ENCODE measurements at places on chromosomes 12 and 14. TPM values are rescaled to one million over a fixed set of nuclear protein-coding genes. Genes with fewer than 3 reads are reported as not detected.

TM7SF3 gene
- polyA plus RNA-seq, result 54.7 TPM

ANKRD33 gene
- polyA plus RNA-seq, result not detected

- no peak for DNase-seq
Measured at GRCh38 chr14:76834241-76834661, 8.0 kb downstream of the LRRC74A start.

- DNase-seq, result no peak
Measured at GRCh38 chr14:43165651-43166050, 1341.4 kb downstream of the FSCB start.

AP5M1 gene
- 30.6 TPM for polyA plus RNA-seq

DNA sequence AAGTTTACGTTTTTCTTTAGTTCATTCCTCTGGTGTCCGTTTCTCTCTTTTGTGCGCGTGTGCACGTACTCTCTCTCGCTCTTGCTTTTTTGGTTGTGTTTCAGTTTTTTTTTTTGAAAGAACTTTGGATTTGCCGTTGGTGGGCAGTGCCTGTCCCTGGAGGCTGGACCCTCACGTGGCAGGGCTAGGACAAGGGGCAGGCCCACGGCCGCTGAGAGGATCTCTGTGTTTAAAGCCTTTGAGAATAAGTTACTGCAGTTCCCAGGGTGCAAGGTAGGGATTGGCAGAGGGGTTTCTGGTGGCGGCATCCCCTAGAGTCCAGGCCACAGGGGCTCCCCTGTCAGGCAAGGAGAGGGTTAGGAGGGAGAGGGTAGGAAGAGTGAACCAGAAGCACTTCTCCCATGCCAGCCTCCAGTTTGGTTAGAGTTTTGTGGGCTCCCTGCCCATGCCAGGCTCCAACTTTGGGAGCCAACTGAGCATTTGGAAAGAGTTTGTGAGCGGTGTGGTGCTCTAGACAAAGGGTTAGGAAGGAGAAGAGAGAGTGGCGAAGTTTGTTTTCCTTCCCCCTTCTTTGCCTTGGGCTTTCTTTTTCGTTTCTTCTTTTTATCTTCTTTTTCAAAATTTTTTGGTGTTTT lies 30.5 kb downstream of the ZFHX2 start:
- no peak for DNase-seq

LRRIQ1 gene
- polyA plus RNA-seq, result not detected

CNTN1 gene
- not detected for polyA plus RNA-seq

GRCh38 chr12:108738170-108738569 lies 6.9 kb upstream of the CORO1C start:
- no peak for DNase-seq

SLC25A47 gene
- not detected for polyA plus RNA-seq

- no peak for DNase-seq
Measured at GRCh38 chr12:4392223-4392742, 12.8 kb upstream of the FGF23 start.

DNA sequence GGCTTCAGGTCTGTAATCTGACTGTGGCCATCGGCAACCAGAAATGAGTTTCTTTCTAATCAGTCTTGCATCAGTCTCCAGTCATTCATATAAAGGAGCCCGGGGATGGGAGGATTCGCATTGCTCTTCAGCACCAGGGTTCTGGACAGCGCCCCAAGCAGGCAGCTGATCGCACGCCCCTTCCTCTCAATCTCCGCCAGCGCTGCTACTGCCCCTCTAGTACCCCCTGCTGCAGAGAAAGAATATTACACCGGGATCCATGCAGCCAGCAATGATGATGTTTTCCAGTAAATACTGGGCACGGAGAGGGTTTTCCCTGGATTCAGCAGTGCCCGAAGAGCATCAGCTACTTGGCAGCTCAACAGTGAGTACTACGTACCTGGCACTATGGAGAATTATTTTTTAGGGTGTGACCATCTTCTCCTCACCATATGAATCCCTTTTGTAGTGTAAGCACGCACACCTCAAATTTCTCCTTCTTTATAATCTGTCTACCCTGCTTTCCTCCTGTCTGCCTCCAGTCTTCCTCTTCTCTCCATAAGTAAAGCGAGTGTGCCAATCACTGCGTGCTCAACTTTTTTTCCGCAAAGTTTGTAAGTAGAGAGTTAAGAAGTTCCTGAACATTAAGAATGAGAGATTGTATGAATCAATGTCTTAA lies at the start of gene TPH2:
Gene TPH2 (plus strand): TSS at position 118 of the 658 bp plus-strand sequence. CDS start 142 bp downstream, at position 260.
- DNase-seq, result peak; percentile 24

- DNase-seq, result no peak
Measured at GRCh38 chr14:34165847-34166350, 215.0 kb upstream of the EGLN3 start.

DNA sequence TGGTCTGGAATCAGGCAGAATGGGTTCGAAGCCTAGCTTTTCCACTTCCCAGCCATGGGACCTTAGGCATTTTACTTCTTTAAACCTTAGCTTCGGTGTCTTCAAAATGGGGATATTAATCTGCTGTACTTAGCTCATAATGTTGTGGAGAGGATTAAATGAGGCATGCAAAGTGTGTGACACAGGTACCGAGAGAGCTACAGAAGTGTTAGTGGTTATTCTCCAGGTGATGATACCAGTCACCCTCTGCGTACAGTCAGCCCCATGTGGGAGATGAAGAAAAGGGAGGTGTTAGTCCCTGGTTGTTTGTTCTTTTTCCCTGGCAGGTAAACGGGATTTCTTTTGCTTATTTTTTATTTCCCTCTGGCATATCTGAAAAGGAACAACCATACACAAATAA lies 212.1 kb downstream of the PHLDA1 start:
- no peak for DNase-seq

DNA sequence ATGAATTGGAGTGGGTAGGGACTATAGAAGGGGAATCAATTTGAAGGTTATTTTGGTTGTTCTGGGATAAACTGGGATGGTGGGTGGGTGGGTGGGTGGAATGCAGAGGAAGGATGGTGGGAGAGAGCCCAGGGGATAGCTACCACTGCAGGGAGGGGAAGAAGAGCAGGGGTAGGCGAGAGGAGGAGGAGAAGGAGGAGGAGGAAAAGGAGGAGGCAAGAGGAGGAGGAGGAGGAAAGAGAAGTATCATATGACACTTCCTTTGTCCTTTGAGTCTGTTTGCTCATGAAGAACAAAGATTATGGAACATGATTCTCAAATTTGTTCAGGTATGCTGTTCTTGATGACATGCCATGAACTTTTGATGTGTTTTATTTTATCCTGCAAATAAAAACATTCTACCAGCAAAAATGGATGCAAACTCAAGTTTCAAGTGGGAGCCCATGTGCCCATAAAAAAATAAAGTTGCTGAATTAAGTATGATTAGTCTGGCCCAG lies 4.1 kb upstream of the BEST3 start:
- no peak for DNase-seq

GRCh38 chr14:98404811-98405210 lies 867.2 kb downstream of the BCL11B start:
- no peak for DNase-seq

SERPINA12 gene
- polyA plus RNA-seq, result not detected

ANKS1B gene
- polyA plus RNA-seq, result not detected

FGF6 gene
- not detected for polyA plus RNA-seq

DNA sequence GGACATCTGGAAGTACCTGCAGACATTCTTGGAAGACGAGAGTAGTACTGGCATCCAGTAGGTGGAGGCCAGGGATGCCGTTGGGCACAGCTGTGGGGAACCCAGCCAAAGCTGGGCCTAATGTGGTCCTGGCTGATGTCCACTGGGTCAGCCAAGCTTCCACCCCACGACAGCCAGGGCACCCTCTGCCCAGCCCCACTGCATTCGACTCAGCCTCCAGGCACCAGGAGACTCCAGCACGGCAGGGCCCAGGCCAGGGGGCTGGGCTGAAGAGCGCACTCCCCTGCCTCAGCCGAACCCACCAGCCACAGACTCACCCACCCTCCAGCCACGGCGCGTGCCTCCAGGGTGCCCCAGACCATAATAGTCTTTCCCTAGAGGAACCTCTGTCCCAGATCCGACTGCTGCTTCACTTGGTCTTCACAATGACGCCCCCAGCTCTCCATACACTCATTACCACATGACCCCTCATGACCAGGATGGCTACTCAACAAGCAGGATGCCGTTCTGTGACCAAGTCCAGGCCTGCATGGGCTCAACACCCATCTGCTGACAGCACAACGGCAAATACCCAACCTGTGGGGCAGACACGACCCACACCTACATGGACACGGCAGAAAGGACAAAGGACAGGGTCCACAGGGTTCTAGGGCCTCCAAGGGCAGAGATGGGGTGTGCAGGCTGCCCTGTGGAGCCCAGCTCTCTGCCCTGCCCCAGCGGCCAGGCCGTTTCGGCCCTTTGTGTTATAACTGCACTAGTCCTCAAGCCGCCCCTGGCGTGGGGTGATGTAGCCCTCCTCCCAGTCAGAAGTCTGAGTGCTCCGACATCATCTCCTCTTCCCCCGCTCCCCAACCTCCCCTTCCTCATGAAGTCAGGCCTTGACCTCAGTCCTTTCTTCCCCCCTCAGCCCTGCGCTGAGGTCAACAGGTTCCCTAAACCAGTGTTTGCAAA lies 22.8 kb downstream of the ITPK1 start:
- DNase-seq, result no peak

GRCh38 chr12:107386569-107386968 lies 293.2 kb upstream of the CRY1 start:
- DNase-seq, result no peak

- no peak for DNase-seq
Measured at GRCh38 chr14:63800083-63800482, 52.7 kb upstream of the SYNE2 start.

GRCh38 chr12:2250797-2251196 lies 198.0 kb downstream of the CACNA1C start:
- DNase-seq, result no peak

KRT3 gene
- polyA plus RNA-seq, result not detected

GRCh38 chr12:88361493-88361892 lies 218.8 kb downstream of the KITLG start:
- no peak for DNase-seq

GRCh38 chr12:60266381-60266852 lies 670.6 kb downstream of the SLC16A7 start:
- DNase-seq, result no peak

B4GALNT3 gene
- not detected for polyA plus RNA-seq

DNA sequence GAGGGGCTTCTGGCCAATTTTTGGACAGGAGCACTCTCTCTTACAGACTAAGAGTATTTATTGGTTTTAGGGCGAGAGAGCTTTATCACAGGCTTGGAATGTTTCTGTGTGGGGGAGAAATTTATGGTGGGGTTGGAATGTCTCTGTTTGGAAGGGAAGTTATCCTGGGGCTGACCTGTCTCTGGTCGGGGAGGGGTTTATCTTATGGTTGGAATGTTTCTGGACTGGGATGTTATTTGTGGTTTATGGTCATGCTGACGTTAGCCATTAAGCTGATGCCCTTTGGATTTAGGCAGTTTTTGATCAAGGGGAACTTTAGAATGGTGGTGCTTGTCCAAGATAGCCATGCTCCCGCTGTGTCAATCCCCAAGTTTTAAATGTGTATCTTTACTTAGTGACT lies 614.8 kb downstream of the DIO2 start:
- DNase-seq, result no peak

DNA sequence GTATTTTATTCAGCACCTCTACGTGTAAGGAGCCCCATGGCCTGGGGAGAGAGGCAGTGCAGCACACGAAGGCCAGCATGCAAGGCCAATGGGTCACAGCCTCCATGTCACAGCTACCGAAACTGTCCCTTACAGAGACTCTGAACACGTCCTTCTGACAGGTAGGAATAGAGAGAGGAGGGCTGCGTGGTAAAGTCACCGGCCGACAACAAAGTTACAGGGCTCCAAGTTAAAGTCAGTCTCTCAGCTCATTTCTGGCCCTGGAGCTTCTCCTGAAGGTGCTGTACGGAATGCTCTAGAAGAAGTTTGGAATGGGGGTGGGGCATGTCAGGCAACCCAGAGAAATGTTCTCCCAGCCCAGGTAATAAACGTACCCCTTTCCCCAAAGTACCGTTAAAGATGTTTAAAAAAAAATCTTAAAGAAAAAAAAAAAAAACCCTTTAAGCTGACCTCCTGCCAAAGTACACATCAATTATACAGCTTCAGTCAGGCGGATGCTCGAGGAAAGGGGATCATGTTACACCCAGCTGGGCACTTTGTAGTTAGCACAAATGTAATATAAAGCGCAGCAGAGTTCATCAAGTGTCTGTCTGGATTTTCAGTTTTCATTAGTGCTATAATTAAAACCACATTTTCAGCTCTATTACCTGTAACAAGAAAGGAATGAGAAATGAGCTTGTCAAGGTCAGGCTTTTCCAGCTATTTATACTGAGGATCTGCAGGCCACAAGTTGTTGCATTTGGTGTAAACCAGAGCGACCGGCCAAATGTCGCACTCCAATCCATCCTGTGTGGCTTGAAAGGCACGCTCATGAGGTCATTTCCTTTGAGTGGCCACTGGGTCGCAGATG lies 53.3 kb upstream of the CDKN3 start:
- DNase-seq, result no peak

GARIN6 gene
- polyA plus RNA-seq, result not detected

CLEC14A gene
- polyA plus RNA-seq, result not detected

KIF5A gene
- not detected for polyA plus RNA-seq

GRCh38 chr12:95179011-95179410 lies 38.3 kb downstream of the FGD6 start:
- no peak for DNase-seq
